ENCODE measurements at places on chromosomes 7 and 10.

GRCh38 chr10:118241229-118242137 lies 100.6 kb downstream of the FAM204A start:
- peak; percentile 33 for DNase-seq

DNA sequence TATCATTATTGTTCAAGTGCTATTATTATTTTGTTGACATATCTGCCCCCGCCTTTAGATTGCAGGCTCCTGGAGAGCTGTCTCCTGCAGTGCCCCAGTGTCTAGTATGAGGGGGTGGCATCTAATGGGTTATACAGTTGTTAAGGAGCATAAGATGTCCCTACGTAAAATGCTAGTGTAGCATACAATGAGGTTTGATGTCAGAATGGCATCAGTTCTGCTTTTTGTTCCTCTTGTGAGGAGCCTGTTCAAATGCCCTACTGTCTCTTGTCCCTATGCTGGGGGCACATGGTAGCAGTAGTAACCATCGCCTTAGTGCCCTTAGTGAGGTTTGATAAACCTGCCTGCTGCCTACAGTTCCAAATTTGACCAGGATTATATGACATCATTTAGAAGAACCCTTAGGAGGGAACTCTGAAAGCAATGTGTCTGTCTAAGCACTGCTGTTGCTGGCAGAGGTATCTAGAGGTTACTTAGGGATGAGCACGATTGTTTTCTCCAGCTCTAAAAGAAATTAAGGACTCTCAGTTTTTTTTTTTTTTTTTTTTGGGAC lies 9.7 kb downstream of the CREM start:
- no peak for DNase-seq

DNA sequence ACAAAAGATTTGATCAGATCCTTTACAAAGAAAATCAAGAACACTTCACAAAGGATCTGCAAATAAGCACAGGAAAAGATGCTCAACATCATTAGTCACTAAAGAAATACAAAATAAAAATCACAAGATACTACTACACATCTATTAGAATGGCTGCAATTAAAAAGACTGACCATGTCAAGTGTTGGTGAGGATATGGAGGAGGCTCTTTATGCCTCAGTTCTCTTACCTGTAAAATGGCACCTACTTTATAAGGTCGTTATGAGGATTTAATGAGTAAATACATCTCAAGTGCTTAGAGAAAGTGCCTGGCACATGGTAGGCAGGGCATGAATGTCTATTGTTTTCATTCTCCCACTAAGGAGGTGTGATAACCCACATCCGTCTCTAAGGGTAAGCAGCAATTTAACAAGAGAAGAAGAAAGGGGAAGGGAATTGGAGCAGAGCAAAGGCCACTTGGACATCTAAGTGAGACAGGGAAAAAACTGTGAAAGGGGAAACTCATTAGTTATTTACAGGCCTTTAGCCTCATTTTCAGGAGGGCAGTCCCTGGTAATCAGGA lies 157.5 kb upstream of the NFE2L3 start:
- no peak for DNase-seq

DNA sequence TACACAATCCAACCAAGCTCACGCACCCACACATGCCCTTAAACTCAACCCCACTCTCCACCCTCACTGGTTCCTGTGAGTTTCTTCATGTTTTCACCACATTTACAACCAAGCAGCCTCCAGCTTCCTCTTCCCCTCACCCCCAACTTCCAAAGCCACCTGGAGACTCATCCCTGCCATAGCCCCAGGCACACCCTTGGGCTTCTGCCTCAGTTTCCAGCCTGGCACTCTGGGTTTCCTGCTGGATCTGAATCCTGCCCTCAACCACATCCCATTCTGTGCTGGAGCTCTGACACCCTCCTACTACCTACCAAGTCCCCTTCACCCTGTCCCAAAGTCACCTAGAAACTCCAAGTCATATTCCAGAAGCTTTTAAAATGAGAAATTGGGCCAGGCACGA lies 29.4 kb downstream of the CCDC3 start:
- DNase-seq: no peak

- DNase-seq: no peak
Measured at GRCh38 chr7:25820432-25821040, 331.5 kb upstream of the NFE2L3 start.

DNA sequence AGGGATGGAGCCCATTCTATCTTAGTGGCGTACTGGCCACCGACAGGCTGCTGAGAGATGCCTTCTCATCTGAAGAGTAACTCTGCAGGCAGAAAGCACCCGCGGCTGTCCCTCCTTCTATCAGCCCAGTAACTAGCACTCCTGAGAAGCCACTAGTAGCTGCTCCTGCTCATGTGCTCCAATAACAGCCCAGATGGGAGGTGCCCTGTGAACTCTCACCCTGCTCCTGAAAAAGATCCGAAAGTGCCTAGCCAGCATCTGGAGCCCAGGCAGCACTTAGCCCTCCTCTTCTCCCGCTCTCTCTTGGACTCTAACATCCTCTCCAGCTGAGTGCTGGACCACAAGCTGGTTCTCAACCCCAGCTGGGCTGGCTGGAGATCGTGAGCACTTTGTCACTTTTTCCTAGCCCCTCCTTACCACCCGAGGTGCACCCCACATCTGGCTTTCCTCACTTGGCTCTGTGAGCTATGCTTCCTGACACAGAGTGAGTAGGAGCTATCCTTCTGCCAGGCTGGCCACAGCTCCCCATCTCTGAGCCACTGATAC lies 239.2 kb downstream of the GRID1 start:
- DNase-seq: no peak

- no peak for DNase-seq
Measured at GRCh38 chr7:113010377-113010776, 76.2 kb downstream of the GPR85 start.

DNA sequence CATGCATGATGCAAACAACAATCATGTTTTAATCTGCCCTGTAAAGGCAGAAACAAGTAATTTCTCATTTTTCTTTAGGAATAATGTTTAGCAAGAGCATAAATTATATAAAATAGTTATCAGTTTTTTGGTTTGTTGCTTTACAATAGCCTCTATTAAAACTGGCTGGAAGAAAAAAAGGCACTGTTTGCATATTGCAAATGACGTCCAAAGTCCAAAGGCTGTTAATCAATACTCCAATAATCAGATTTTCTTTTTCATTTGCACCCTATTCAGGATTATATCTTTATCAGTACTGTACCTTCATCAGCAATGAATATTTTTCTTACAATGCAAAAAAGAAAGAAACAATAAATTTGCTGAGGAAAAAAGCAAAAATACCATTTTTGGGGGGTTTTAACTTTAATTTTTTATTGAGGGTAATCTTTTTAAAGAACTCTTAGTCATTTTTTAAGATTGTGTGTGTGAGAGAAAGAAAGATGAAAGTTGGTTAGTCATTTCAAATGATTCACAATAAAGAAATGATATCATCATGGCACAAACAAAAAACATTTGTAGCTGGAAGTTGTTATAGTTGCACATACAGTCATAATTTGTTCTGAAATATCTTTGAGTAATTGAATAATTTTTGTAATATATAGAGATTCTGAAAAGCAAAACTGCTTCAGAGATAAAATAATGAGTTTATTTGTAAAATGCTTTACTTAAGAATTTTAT lies 44.4 kb upstream of the AKR1C2 start:
- no peak for DNase-seq

GRCh38 chr10:556971-557637 lies 132.4 kb downstream of the DIP2C start:
- DNase-seq: no peak

DNA sequence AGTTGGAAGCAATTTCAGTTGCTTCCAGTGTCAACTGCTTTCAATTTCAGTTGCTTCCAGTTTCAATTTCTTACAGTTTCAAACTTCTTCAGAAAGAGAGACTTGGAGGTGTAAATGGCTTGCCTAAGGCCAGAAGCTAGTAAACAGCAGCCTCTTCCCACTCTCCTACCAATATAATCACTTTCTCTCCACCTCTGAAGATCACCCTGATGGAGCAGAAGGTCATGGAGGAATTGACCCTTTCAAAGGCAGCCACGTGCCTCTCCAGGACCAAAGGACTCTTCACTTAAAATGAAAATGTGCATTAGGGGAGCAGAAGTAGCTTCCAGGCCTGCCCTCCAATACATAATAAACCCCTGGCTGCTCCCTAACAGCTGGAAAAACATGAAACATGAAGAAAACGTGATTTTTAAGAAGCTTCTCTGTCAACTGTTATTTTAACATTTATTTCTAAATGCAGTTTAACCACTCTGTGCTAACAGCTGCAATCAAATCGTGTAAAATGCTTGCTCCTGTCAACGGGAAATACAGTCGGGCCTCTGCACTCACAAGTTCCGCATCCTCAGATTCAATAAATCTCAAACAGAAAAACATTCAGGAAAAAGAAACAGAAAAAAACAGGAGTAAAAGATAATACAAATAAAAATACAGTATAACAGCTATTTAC lies 1020.6 kb downstream of the XPNPEP1 start:
- DNase-seq: no peak

- DNase-seq: no peak
Measured at GRCh38 chr7:38731215-38731614, 100.0 kb upstream of the AMPH start.

DNA sequence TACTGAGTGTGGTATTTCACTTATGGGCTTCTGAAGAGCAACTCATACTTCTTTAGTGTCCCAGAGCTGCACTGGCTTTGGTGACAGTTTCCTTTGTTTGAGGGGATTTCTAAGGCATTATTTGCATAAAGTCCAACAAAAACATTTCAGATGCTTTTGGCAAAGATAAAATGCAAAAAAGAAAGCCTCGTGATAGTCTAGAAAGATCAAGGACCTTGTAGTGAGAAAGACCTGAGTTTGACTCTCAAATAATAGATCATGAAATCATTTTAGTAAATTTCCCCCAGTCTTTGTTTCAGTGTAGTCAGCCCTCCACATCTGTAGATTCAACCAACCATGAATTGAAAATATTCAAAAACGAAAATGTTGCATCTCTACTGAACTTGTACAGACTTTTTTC lies 107.4 kb downstream of the EEPD1 start:
- no peak for DNase-seq

DNA sequence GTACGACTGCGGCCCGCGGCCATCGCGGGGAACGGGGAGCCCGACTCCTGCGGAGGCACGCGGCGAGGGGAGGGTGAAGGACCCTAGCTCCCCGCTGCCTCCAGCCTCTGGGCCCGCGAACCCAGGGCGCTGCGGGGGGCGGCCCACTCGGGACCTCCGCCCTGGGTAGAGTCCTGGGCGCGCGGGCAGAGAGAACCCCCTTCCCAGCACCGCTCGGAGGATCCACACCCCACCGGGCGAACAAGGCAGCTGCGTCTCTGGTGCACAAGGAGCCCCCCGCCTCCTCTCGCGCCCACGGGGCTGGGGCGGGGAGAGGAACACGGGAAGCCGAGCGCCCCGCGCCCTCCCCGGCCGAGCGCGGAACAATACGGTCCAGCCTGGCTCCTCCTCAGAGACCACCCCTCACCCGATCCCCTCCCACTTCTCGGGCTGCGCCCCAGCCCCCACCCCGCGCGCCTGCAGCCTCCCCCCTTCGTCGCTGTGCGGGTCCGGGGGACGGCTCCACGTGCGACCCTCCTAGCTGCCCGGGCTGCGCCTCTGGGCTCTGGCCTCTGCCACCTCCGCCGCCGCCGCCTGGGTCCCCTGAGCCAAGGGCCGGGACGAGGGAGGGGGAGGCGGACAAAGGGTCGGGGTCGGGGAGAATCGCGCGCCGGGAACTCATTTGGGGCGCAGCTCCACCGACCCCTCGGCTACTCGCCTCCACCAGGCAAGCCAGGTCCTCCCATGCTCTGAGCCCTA lies at the start of gene WDR86:
Gene WDR86, minus strand, starts transcription at position 372 of the 738 bp plus-strand sequence. CDS start 449 bp downstream, outside the sequence.
- DNase-seq: no peak

GRCh38 chr10:3530783-3531645 lies 254.0 kb downstream of the KLF6 start:
- DNase-seq: no peak

All from retinal pigment epithelial cell (primary cell).